ENCODE measurements at places on chromosomes 7 and 10.

- no peak for DNase-seq
Measured at GRCh38 chr10:97490592-97490991, 7.6 kb downstream of the MMS19 start.

DNA sequence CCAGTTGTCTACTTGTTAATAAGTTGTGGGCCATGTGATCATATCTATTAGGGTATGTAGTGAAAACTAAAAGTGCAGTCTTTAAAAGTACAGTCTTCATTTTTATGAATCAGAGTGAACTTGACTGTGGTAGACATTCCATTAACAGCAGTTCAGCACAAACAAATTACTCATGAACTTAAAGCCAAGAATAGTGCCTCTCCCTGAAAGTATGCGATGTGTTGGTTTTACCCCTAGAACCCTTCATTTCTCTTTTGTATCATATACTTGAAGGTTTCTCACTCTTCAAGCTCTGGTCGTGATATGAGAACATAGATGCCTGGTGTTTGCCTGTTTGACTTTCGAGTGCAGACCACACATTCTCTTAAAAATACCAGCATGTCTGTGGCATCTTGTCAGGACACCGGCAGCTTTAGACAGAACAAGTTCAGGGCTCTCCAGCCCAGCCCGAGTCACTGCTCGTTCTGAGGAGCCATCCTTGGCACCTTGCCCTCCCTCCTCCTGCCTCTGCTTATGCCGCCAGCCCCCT lies 159.3 kb downstream of the LCOR start:
- DNase-seq = no peak

- DNase-seq = peak; percentile 14
Measured at GRCh38 chr7:128115821-128116723, 84.8 kb upstream of the LRRC4 start.

- DNase-seq = no peak
Measured at GRCh38 chr7:56578612-56579011, 462.4 kb upstream of the NUPR2 start.

DNA sequence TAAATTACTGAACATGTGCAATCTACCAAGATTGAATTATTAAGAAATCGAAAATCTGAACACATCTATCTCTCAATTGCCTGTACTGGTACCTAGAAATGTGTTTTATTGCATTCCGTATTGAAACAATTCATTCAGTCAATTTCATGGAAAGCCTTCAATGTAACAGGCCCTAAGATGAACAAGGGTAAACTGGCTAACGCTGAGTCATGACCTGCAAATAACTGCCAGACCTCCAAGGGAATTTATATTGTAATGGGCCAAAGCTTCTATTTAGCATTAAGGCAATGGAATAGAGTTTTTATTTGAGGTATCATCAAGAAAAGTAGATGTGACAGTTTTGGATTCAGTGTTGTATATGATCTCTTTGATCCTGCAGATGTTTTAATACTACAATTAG lies 49.9 kb upstream of the CD36 start:
- no peak for DNase-seq

GRCh38 chr10:34348021-34348420 lies 467.1 kb downstream of the PARD3 start:
- no peak for DNase-seq

DNA sequence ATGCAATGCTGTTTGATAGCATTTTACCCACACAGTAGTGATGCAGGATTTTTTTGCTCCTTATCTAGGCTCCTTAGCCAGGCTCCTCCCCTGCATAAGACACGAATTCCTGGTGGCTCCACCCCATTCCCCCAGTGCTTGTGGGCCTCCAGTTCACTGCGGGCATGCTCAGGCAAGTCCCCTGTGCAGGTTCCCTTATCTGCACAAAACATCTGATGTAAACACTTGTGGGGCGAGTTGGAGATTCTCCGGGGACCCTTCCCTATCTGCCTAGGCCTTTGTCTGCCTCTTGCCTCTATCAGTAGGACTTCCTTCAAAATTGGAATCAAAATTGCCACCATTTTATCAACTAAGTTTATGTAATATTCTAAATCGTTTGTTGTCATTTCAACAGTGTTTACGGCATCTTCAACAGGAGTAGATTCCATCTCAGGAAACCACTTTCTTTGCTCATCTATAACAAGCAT lies 5.4 kb upstream of the STK17A start:
- DNase-seq = no peak

GRCh38 chr10:9898633-9899395 lies 1118.9 kb upstream of the CELF2 start:
- no peak for DNase-seq

- DNase-seq = no peak
Measured at GRCh38 chr7:109898-110556, 82.3 kb upstream of the FAM20C start.

GRCh38 chr10:74599672-74600071 lies 226.7 kb upstream of the KAT6B start:
- no peak for DNase-seq

- DNase-seq = no peak
Measured at GRCh38 chr10:129642427-129642826, 175.4 kb downstream of the MGMT start.

DNA sequence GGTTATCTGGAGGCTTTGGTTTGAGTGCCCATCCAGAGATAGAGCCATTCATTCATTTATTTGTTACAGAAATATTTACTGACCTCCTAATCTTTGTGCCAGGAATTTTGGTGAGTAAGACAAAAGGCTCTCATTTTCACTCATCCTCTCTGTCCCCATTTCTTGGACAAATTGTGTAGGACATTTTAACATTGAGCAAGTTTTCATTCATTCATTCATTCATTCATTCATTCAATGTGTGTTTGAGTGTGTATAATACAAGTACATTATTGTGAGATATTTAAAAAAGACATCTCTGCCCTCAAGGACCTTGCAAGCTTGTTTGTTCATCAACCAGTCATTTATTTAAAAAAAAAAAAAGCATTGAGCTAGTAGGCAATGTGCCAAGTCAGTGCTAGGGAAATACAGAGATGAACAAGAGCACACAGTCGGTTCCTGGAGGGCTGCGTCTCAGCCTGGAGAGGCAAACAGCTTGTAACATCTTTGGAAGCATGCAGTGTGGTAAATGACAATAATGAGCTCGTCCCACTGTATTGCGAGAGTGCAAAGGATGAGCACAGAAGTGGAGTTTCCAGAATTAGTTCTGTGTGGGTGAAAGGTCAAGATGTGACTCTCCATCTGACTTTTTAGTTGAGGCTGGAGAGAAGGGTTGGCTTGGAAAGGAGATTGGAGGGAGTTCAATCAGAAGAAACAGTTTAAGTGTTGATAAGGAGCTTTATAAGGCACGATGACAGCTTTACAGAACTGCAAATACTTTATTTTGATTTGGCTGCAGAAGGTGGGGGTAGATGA lies 50.5 kb upstream of the HBP1 start:
- DNase-seq = no peak

- DNase-seq = no peak
Measured at GRCh38 chr10:11530806-11531205, 80.6 kb downstream of the USP6NL start.

GRCh38 chr7:71329030-71329660 lies 197.2 kb downstream of the GALNT17 start:
- DNase-seq = no peak

GRCh38 chr7:100604976-100605911 lies 3.1 kb downstream of the PCOLCE start:
- DNase-seq = peak; percentile 57

GRCh38 chr7:43021431-43021830 lies 89.3 kb downstream of the MRPL32 start:
- DNase-seq = no peak

DNA sequence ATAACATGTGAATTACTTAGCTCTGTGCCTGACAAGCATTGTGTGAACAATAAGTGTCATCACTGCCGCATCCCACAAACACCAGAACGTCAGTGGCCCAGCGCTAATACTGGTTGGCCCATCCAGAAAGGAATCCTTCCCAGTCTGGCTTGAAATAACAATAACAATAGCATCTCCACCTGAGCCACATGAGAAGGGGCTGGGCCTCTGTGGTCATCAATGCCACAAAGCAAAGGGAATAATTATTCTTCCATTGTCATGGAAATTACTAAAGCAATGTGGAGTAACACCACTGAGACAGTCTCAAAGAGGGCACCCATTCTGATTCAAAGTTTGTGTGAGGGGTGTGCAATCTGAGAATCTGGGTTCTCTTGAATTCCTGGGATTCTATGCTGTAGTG lies 105.7 kb upstream of the INHBA start:
- no peak for DNase-seq

GRCh38 chr7:11078247-11078834 lies 104.7 kb downstream of the PHF14 start:
- DNase-seq = no peak

- no peak for DNase-seq
Measured at GRCh38 chr10:103852856-103853255, 2.5 kb downstream of the SH3PXD2A start.

DNA sequence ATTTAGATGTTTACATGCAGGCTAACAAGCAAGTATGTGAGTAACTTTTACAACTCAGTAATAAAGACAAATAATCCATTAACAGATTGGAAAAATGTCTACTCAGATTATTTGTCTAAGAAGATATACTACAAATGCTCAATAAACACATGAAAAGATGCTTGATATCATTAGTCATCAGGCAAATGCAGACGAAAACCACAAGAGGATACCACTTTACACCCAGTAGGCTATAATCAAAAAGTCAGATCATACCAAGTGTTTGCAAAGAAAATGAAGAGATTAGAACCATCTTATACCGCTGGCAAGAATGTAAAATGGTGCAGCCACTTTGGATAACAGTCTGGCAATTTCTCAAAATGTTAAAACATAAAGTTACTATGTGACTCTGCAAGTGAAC lies 84.1 kb downstream of the MALSU1 start:
- no peak for DNase-seq

GRCh38 chr7:1125603-1125969 lies 34.4 kb downstream of the ZFAND2A start:
- no peak for DNase-seq

DNA sequence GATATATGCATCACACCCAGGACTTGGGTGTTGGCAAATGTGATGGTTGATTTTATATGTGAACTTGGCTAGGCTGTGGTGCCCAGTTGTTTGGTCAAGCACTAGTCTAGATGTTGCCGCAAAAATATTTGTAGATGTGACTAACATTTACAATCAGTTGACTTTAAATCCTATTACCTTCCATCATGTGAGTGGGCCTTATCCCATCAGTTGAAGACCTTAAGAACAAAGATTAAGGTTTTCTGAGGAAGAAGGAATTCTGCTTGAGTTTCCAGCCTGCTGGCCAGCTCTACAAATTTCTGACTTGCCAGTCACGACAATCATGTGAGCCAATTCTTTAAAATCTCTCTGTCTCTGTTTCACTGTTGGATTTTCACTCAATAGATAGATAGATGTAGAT lies 20.3 kb downstream of the TSPAN13 start:
- no peak for DNase-seq

- no peak for DNase-seq
Measured at GRCh38 chr10:117550599-117551329, 8.2 kb downstream of the EMX2 start.

DNA sequence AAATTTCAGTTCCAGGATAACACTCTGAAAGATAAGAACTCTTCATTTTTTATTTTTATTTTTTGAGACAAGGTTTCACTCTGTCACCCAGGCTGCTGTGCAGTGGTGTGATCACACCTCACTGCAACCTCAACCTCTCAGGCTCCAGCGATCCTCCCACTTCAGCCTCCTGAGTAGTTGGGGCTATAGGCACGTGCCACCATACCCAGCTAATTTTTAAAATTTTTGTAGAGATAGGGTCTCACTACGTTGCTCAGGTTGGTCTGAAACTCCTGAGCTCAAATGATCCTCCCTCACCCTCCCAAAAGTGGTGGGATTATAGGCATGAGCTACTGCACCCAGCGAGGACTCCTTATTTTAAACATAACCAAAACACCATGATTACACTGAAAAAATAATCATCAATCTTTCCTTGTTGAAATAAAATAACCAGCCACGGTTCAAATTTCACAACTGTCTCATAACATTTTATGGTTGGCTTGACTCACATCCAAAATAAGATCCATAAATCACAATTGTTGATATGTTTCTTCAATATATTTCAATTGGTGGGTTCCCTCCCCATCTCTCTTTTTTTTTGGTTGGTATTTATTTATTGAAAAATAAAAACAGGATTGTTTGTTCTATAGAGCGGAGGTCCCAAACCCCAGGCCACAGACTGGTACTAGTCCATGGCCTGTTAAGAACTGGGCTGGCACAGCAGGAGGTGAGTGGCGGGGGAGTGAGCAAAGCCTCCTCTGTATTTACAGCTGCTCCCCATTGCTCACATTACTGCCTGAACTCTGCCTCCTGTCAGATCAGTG lies 60.1 kb upstream of the FAM171A1 start:
- DNase-seq = no peak

- no peak for DNase-seq
Measured at GRCh38 chr7:139867847-139868246, 38.8 kb downstream of the TBXAS1 start.

GRCh38 chr10:52316001-52316400 lies 1.9 kb downstream of the DKK1 start:
- DNase-seq = no peak

GRCh38 chr7:100602889-100603725 lies 944 bp downstream of the PCOLCE start:
- DNase-seq = no peak

DNA sequence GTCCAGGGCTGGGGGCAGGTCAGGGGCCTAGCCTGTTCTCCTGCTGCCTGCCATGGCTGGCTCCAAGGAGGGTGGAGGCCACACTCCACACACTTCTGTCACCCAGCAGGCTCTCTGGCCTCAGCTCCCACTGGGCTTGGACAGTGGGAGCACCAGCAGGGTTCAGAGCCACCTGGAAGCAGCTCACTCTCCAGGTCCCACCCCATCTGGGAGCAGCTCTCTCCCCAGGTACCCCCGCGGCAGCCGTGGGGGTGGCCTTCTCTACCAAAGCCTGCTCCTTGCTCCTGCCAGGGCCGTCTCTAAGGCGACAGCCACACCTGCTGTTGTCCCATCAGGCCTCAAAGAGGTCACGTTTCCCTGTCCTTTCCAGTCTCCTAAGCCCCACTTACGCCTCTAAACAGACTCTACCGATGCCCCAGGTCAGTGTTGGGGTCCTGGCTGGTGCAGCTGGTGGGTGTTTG lies 142.5 kb upstream of the RET start:
- no peak for DNase-seq

- no peak for DNase-seq
Measured at GRCh38 chr7:101154693-101155102, 422 bp downstream of the AP1S1 start.

DNA sequence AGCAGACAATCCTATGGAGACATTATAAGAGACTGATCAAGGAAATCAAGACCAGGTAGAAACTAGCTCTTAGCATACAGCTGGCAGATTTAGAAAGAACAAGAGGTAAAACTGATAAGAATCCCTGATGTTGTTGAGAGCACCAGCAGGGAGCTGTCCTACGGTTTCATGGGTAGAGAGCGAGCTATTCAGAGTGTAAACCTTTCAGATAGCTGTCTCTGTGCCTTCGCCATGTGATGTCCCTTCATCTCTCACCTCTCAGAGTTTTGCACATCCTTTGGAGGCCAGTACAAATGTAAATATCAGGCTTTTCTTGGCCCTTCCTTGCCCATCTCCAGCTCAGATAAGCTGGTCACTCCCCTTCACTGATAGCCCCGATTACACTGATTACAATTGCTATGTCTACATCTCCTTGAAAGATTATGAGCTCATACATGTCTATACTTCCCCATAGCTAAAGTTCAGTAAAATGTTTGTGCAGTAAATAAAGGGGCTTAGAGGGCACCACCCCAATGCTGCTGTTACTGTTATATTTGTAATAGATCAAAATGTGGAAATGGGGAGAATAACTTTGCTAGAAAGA lies 21.9 kb downstream of the THSD7A start:
- DNase-seq = no peak

Measured in activated naive CD8-positive, alpha-beta T cell treated with anti-CD3 and anti-CD28 coated beads, Interleukin-2, amount 10 ng/mL, durations not matched to agents 7 days and 5 days (primary cell).